ENCODE measurements at places on chromosomes 7 and 10. TPM values are rescaled to one million over a fixed set of nuclear protein-coding genes. Genes with fewer than 3 reads are reported as not detected.

Gene ZWINT
- 105 TPM for total RNA-seq

Gene DPY19L1
- 11.1 TPM for total RNA-seq

Gene MMRN2
- not detected for total RNA-seq

Gene SEMA3A
- 0.14 TPM for total RNA-seq

Gene TMEM176A
- not detected for total RNA-seq

Gene TMEM130
- total RNA-seq = not detected

Data from activated CD4-positive, alpha-beta T cell treated with anti-CD3 and anti-CD28 coated beads, Interleukin-2, amount 10 ng/mL, durations not matched to agents 24 days and 14 days (primary cell).